ENCODE measurements at places on chromosomes 5 and 9. TPM values are rescaled to one million over a fixed set of nuclear protein-coding genes. Genes with fewer than 3 reads are reported as not detected.

Gene ZNF618
- total RNA-seq: not detected

Gene KIF20A
- total RNA-seq: 73.0 TPM

Gene RNF183
- 10.9 TPM for total RNA-seq

Gene LCN1
- not detected for total RNA-seq

Gene PTGER4
- total RNA-seq: 42.6 TPM

Gene UCK1
- total RNA-seq: 22.1 TPM

Gene PLEKHG4B
- total RNA-seq: not detected

Gene BARX1
- total RNA-seq: not detected

Gene CORO2A
- total RNA-seq: 9.9 TPM

Gene PCDHGB7
- total RNA-seq: not detected

Gene BHMT2
- not detected for total RNA-seq

Gene CFAP157
- total RNA-seq: 0.13 TPM

Gene CSNK1A1
- 167 TPM for total RNA-seq

Gene PCDHGC5
- not detected for total RNA-seq

Gene IL5
- not detected for total RNA-seq

Gene SHISAL2B
- total RNA-seq: not detected

- ATAC-seq: no peak
These were observed 93.5 kb downstream of the GNA14 start for GRCh38 chr9:77554586-77555105.

DNA sequence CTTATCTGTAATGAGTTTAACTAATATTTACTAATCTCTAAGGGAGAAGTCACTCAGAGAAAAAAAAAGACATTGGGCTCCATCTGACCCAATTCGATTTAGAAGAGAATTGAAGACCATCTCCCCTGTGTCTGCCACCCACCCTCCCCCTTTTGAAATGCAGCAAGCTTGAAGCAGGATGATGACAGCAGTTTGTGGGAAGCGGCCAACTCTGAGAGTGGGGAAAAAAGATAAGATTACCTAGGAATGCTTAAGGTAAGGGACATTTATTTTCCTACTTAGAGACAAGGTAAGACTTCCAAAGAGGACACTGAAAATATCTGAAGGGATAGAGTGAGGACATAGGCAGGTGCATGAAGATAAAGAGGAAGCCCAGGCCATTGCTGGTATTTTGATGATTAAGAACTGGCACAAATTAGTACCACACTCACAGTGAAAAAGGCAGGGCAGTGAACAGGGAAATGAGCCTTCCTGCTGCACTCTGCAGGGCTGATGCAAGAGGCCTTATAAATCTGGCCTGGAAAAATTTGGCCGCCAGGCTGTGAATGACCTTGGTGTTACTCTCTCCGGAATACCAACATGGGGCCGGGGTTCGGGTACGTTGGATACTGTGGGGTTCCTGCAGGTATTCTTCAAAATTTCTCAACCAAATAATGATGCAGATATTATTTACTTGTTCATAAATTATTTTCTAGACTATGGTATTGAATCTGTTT lies 42.3 kb downstream of the HTR1A start:
- ATAC-seq: no peak

- ATAC-seq: no peak
These were observed 213.5 kb upstream of the TARS1 start for GRCh38 chr5:33227247-33227646.

- no peak for ATAC-seq
These were observed 294.7 kb downstream of the ZSWIM6 start for GRCh38 chr5:61626639-61627282.

DNA sequence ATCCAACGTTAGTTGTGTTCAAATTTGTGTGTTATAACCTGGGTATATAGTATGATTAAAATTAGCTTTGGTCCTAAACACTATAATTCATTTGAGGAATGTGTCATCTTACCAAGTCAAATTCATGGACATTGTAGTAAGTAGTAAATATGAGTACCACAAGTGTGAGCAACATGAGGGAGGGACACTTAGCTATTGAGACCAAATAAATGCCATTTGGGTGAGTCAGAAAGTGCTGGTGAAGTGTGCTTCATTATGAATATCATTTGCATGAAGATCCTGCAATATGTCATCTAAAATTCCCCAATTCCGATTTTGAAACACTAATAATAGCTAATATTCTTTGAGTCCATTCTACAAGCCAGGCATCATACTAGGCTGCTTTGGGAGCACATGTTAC lies 336.7 kb upstream of the KIF2A start:
- ATAC-seq: no peak

DNA sequence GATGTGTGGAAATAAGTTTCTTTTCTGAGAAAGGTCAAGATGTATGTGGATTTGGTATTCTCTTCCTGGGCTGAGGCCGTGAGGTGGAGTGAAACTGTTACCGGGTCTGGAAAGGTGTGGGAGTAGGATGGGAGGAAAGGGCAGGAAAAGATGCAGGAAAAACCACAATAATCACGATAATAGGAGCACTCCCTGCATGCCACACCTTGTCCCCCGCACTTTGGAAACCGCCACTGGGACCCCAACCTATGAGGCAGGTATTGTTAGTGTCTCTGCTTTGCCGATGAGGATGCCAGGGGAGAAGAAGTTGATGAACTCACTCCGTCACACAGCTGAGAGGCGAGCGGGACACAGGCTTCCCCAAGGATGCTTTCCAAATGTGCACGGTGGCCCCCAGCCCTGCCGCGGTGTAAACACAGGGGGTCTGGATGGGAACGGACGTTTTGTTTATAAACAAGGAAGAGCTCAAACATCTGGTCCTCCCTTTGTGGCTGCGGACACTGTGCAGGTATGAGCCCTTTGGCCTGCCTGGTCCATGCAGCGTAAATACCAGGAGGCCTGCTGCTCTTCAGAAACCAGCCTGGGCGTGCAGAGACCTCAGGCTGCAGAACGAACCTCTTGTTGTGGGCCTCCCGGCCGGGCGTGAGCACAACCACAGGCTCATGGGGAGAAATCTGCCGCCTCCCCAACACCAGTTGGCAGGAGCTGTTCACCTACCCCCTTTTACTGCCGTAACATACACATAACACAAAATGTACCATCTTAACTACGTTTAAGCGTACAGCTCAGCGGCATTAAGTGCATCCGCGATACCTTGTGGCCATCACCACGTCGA lies 126.7 kb downstream of the COL23A1 start:
- no peak for ATAC-seq

- no peak for ATAC-seq
These were observed 72.0 kb upstream of the STXBP1 start for GRCh38 chr9:127539982-127540663.

DNA sequence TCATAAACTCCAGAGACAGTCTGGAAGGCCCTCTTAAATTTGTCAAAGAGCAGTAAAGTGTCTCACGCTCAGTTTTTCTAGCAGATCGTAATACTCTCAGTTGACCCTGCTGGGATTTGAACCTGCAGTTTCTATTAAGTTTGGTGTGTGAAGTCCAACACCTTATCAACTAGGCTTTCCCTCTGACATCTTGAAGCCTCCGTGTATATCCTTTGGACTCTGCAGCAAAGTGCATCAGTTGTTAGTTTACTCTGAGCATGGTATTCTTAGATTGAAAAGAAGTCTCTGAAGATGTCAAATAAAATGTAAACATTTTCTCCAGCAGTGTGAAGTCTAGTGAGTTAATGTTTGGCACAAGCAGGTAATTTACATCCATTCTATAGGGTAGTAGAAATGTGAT lies 2.4 kb downstream of the FUBP3 start:
- no peak for ATAC-seq

GRCh38 chr9:95130484-95130883 lies 187.0 kb downstream of the FANCC start:
- ATAC-seq: no peak

- no peak for ATAC-seq
These were observed 73.2 kb downstream of the AOPEP start for GRCh38 chr9:94799578-94800264.

DNA sequence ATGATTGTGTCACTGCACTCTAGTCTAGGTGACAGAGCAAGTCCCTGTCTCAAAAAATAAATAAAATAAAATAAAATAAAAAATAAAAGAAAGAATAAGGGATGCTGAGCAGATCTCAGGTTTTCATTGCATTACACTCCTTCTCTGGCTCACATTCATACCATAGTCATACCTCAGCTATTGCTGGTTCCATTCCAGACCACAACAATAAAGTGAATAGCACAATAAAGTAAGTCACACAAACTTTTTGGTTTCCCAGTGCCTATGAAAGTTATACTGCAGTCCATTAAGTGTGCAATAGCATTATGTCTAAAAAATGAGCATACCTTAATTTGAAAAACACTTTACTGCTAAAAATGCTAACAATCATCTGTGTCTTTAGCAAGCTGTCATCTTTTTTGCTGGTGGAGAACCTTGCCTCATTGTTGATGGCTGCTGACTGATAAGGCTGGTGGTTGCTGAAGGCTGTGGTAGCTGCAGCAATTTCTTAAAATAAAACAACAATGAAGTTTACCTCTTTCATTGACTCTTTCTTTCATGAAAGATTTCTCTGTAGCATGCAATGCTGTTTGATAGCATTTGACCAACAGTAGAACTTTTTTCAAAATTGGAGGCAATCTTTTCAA lies 415.7 kb downstream of the ZNF608 start:
- ATAC-seq: no peak

DNA sequence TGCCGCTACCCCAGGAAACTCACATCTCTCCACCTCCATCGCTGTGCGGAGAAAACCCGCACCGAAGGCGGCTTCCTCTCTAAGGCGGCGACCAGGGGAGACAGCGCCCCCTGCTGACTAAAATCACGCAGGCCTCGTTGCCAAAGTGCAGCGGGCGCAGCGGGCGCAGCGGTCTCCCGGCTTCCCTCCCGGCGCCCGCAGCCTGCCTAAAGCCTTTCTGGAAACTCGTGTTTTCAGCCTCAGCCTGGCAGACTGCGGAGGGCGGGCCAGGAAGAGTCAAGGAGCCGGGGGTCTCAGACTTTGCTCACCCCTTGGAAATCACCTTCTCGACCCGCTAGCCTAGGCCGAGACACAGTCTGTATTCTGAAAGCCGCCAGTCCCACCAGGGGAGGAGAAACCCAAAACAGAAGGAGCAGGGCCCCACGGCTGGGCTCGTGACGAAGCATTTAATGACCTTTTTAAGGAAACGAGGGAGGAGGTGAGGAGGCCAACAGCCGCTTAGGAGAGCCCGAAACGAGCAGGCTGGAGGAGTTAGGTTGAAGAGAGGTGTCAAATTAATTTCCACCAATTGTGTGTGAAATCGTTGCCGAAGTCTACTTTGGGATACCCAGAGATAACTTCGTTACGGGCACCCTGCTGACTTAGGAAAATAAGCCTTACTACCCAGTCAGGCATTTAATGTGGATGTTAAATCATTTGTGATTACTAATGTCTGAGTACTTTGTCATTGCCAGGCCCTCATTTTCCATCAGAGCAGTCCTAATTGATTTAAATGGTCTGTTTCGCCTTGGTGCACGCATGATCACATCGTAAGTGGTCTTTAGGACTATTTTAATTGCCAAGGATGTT lies 7.3 kb upstream of the FOXB2 start:
- ATAC-seq: peak; percentile 78

DNA sequence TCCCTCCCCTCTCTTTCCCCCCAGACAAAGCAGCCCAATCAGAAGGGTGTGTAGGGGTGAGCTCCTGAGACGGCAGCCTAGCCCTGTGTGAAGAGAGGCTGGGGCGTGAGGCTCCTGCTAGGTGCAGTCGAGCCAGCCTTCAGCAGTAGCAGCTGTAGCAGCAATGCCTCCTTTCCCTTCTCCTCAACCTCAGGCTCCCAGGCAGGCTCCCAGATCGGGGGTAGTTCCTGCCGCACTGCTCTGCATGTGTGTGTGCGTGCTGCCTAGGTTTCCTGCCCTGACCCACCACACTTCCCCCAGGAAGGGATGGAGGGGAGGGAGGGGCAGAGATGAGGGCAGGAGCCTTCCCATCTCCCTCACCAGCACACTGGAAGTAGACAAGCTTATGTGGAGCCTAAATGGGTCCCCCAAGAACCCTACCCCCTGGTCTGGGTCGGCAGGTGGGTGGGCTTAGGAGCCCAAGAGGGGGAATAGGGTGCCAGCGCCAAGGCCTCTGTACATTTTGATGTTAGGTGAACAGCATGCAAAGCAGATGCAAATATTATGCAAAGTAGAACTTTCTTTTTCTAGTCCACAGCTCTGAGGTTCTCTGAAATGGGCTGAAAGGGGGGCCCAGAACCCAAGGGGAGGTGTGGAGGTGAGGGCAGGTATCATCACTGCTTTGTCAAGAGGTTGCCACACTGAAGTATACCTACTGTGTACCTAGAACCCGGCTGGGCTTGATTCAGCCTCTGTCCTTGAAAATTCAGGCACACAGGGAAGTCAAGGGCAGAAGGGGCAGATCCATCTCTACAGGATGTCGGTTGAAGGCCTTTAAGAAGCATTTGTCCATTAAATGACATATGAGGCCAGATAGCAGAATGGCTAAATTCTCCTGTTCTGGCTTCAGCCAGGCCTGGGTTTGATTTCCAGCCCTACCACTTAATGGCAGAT lies 57.8 kb downstream of the CXXC5 start:
- ATAC-seq: no peak

GRCh38 chr5:178210073-178210535 lies 5.8 kb downstream of the HNRNPAB start:
- no peak for ATAC-seq

- ATAC-seq: no peak
These were observed 265.7 kb downstream of the TMEM167A start for GRCh38 chr5:82811490-82811889.

- no peak for ATAC-seq
These were observed 6.1 kb upstream of the TMEFF1 start for GRCh38 chr9:100466829-100467221.

DNA sequence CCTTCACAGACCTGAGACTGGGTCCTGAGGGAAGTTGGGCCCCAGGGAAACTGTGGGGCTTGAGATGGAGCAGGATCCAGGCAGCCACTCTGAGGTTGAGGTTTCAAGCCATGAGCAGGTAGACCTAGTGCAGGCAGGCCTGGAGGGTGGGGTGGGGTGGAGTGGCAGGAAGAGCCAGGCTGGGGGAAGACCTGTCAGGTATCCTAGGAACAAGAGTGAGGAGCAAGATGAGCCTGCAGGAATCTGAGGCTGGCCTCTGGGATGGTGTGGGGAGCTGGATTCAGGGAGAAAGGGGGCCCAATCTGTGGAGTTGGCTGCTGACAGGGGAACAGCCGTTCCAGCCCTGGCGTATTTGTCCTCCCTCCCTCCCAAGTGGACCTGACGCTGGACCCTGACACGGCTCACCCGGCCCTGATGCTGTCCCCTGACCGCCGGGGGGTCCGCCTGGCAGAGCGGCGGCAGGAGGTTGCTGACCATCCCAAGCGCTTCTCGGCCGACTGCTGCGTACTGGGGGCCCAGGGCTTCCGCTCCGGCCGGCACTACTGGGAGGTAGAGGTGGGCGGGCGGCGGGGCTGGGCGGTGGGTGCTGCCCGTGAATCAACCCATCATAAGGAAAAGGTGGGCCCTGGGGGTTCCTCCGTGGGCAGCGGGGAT lies 9.8 kb downstream of the RACK1 start:
- ATAC-seq: no peak

- ATAC-seq: no peak
These were observed 24.6 kb downstream of the UBE2QL1 start for GRCh38 chr5:6473284-6473683.

GRCh38 chr5:179060116-179061008 lies at the start of gene ZNF354C:
Gene ZNF354C, plus strand, starts transcription at chr5:179060373. Its CDS starts 1,696 bp downstream, at chr5:179062069.
- peak; percentile 98 for ATAC-seq

DNA sequence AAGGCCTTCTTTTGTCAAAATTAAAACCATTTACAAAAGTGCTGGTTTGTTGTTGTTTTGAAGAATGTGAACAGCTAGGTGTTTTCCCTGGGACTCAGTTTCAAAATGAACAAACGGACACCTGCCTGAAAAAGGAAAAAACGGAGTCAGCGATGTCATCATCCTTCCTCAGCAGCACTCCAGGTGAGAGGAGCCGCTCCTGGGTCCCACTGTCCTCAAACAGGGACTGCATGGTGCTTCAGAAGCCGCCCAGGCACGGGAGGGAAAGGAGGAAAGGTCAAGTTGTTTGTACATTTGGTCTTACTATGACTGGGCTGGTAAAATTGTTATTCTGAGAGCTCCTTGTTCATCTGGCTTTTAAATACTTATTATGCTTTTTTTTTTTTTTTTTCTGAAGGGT lies 69.0 kb upstream of the ZSWIM6 start:
- peak; percentile 56 for ATAC-seq

Measured in activated T-helper 17 cell treated with anti-CD3 and anti-CD28 coated beads, Interleukin-2, amount 50 U/mL, for 72 hours (primary cell).